Glutamatergic neuron (in vitro differentiated cells): ENCODE measurements at places on chromosomes 4 and X. TPM values are rescaled to one million over a fixed set of nuclear protein-coding genes. Genes with fewer than 3 reads are reported as not detected.
A peak's percentile ranks its signal among the peaks of the same experiment; 100 is the strongest.

- no peak overlapping the region for H3K4me3 ChIP-seq
- peaks cover under 1% of the 10 kb centered on the region for H3K27me3 ChIP-seq
- H3K4me1 ChIP-seq = peaks cover 19% of the 10 kb centered on the region
- no peak overlapping the region for H3K27ac ChIP-seq
- H3K36me3 ChIP-seq = no peaks in the 10 kb centered on the region
These were observed 16.8 kb downstream of the CLNK start for GRCh38 chr4:10667701-10668326.

- H3K27me3 ChIP-seq = no peaks in the 10 kb centered on the region
- peaks cover 20% of the 10 kb centered on the region for H3K4me1 ChIP-seq
- H3K27ac ChIP-seq = peak overlapping the region; percentile 46
- H3K4me3 ChIP-seq = no peak overlapping the region
- H3K36me3 ChIP-seq = no peaks in the 10 kb centered on the region
These were observed 45.6 kb downstream of the EPHA5 start for GRCh38 chr4:65624651-65625050.

DNA sequence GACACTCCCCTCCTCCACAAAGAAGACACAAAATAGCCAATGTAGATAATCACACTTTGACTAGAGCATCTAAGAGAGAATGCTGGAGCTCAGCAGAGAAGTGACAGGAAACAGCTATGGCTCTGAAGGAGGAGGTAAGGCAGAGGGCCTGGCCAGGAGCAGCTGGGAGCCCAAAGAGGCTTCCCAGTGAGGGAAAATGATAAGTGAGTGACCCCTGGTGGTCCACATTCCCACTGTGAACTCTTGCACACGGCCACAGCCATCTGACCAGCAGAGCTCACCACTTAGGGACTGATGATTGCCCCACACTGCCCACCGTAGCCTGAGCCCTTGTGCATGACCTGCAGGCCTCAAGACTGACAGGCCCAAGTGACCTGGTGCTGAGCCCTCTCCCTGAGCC, 162.7 kb upstream of the GALNTL6 start:
- no peak overlapping the region for H3K27ac ChIP-seq
- no peaks in the 10 kb centered on the region for H3K36me3 ChIP-seq
- no peaks in the 10 kb centered on the region for H3K4me1 ChIP-seq
- peak; percentile 50 for DNase-seq
- H3K27me3 ChIP-seq = no peaks in the 10 kb centered on the region

GRCh38 chrX:133609166-133609565, 193.9 kb upstream of the GPC4 start:
- no peaks in the 10 kb centered on the region for H3K27me3 ChIP-seq
- no peak overlapping the region for H3K27ac ChIP-seq
- H3K4me1 ChIP-seq = peaks cover 6% of the 10 kb centered on the region
- no peak overlapping the region for H3K4me3 ChIP-seq

DNA sequence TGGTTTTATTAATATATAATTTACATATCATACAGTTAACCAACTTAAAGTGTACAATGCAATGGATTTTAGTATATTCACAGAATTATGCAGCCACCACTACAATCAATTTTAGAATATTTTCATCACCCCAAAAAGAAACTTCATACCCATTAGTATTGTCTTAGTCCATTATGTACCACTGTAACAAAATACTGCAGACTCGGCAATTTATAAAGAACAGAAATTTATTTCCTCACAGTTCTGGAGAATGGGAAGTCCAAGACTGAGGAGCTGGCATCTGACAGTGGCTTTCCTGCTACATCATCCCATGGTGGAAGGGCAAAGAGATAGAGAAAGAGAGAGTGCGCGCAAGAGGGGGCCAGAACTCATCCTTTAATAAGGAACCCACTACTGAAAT, 8.9 kb upstream of the ZCCHC13 start:
- H3K4me3 ChIP-seq = no peak overlapping the region
- no peak for DNase-seq
- H3K36me3 ChIP-seq = no peaks in the 10 kb centered on the region
- H3K4me1 ChIP-seq = no peaks in the 10 kb centered on the region
- H3K27ac ChIP-seq = no peak overlapping the region

DNA sequence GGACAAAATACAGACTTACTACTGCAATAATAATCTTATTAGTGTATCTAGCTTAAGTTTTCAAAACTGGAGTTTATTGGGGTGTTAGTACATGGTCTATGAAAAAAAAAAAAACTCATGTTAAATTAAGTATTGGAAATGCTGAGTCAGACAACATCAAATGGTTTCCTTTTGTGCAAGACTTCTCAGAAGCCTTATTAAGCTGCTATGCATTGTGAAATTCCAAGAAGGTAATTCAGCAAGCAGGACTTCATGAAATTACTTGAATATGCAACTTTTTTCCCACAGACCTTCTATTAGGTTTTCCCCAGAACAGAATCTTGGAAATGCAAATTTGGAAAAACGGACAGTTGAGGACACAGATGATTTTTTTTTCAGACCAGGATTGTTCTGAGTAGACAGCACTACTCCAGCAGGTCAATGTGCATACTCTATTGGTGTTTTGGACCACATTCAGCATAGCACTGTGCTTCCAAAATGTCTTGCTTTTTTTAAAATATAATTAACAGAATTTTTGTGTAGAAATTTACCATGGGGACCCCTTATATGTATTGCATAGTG, 568.8 kb upstream of the TENM3 start:
- DNase-seq = no peak
- H3K4me3 ChIP-seq = no peak overlapping the region
- no peaks in the 10 kb centered on the region for H3K36me3 ChIP-seq
- no peak overlapping the region for H3K27ac ChIP-seq

DNA sequence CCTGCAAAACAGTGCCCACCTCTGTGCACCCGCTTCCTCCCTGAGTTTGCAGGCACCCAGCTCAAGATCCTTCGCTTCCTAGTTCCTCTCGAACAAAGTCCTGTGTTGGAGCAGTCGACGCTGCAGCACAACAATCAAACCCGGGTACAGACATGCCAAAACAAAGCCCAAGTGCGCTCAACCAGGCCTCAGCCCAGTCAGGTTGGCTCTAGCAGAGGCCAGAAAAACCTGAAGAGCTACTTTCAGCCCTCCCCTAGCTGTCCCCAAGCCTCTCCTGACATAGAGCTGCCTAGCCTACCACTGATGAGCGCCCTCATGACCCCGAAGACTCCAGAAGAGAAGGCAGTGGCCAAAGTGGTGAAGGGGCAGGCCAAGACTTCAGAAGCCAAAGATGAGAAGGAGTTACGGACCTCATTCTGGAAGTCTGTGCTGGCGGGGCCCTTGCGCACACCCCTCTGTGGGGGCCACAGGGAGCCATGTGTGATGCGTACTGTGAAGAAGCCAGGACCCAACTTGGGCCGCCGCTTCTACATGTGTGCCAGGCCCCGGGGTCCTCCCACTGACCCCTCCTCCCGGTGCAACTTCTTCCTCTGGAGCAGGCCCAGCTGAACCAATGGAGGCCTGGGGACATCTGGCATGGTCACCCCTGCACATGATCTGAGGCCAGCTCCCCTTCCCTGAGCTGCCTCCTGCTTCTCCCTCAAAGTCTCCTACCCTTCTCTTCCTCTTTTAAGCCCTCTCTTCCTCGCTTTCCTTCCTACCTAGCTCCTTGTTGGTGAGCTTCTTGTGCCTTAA, 6.9 kb downstream of the APEX2 start:
- no peak overlapping the region for H3K27ac ChIP-seq
- no peaks in the 10 kb centered on the region for H3K27me3 ChIP-seq
- no peaks in the 10 kb centered on the region for H3K36me3 ChIP-seq
- no peak overlapping the region for H3K4me3 ChIP-seq
- H3K4me1 ChIP-seq = no peaks in the 10 kb centered on the region

DNA sequence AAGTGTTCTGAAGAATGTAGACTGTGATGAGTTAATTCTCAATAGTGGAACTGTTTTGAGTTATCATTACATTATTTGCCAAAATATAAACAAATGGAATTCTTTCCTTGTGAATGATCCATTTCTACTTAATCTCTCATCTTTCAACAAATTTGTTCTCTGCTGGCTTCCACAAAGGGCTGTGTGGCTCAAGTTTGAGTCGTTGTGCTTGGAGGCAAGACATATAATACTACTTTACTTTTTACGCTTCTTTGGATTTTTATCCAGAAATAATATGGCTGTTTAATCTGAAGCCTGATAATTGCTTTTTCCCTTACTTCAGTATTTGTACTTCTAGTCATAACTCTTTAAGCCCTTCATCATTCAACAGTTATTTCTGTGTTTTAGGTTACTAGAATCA, 169.5 kb downstream of the ARHGAP10 start:
- H3K27ac ChIP-seq = no peak overlapping the region
- H3K4me1 ChIP-seq = peaks cover 6% of the 10 kb centered on the region
- H3K4me3 ChIP-seq = no peak overlapping the region

DNA sequence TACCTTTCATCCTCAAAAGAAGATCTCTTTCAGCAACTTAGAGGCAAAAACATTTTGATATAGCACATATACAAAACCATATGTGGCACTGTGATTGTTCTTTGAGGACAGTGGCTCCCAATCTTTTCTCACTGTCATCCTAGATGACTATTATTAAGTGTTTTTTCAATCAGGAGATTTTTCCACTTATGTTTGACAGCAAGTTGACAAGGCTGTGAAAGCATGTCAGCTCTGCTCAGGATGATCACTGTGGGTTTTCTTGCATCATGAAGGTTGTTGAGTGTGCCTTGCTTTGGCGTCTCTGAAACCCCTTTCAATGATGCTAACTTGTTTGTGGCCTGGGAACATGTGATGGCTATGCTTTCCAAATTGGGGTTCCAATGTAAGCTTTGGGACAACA, 20.2 kb upstream of the NSUN7 start:
- H3K4me3 ChIP-seq = no peak overlapping the region
- H3K27ac ChIP-seq = no peak overlapping the region
- no peaks in the 10 kb centered on the region for H3K36me3 ChIP-seq
- H3K27me3 ChIP-seq = no peaks in the 10 kb centered on the region

DNA sequence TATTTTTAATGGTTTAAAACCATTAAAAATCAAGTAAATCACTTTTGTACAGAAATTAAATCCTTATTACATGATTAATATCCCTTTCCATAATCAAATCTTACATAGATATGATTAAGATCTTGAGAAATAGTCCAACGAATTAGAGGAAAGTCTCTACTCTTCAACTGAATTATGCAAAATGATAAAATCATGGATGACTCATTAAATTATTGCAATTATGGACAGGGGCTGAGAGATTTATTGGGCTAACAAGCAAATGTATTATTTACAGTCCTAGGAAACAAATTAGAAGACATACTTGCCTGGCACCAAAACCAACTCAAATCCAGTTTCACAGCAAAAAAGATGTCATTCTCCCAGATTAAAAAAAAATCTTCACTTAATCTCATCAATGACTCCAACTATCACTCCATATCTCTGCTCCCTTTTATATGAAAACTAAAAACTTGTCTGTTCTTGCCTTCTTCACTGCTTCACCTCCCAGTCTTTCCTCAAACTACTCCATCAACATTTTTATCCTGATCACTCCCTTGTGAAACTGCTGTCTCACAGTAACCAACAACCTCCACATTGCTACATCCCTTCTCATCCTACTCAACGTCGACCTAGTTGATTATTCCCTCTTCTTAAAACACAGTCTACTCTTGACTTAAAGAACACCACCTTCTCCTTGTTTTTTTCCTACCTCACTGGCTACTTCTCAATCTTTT, 18.4 kb upstream of the DDX60 start:
- H3K36me3 ChIP-seq = no peaks in the 10 kb centered on the region
- H3K27ac ChIP-seq = no peak overlapping the region
- DNase-seq = no peak
- no peak overlapping the region for H3K4me3 ChIP-seq

DNA sequence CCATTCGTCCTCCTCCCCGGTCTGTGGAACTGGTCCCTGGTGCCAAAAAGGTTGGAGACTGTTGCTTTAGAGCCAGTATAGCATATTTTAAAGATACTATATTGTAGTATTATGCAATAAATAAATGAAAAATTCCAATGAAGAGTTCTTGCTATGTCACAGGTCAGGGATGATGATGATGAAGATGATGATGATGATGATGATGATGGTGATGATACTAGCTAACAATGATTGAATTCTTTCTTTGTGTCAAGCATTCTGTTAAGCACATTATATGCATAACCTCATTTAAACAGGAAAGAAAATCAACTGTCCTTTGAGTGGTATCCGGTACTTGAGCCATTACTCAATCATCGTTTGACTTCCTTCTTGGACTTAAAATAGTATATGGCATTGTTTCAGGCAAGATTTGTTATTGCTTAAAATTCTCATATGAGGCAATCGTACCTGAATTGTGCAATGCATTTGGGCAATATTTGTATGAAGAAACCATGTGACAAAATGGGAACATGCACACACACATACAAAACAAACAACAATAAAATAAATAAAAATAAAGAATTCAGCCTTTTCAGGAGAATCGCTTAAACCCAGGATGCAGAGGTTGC, 22.8 kb upstream of the TLR2 start:
- H3K4me3 ChIP-seq = no peak overlapping the region
- peaks cover 11% of the 10 kb centered on the region for H3K36me3 ChIP-seq
- H3K27me3 ChIP-seq = peaks cover 2% of the 10 kb centered on the region
- DNase-seq = no peak

DNA sequence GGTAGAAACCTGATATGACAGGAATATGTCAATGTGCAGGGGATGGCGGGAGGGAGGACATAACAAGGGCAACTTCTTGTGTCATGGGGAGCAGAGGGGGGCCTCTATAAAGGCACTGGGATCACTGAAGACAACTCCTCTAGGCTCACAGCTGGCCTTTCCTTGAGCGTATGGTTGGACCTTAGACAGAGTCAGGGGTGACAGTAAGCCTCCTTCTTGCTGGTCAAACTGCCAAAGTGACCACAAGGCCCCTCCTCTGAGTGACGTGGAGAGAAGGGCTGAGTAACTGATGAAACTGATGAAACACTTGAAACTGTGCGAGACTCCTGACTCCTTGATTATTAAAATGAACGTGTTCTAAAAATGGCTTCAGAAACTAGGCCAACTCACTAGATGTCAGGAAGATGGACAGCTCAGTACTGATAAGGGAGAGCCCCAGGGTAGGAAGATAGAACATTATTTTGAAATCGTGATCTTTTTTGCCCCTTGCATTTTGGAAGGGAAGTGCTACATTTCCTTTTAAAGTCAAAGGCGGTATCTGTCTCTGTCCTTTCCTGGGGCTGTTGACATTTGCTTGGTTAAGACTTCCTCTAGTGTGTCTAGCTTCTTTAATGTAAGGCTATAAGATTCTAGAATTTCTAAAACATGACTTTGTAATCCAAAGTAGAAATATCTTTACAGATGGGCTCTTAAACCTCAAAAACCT, 1.6 kb downstream of the RAB33A start:
- no peaks in the 10 kb centered on the region for H3K36me3 ChIP-seq
- H3K4me1 ChIP-seq = peaks cover 7% of the 10 kb centered on the region
- no peak overlapping the region for H3K27ac ChIP-seq

- no peaks in the 10 kb centered on the region for H3K4me1 ChIP-seq
- DNase-seq = no peak
- no peaks in the 10 kb centered on the region for H3K27me3 ChIP-seq
- no peaks in the 10 kb centered on the region for H3K36me3 ChIP-seq
- no peak overlapping the region for H3K27ac ChIP-seq
- no peak overlapping the region for H3K4me3 ChIP-seq
These were observed 17.0 kb upstream of the SYTL5 start for GRCh38 chrX:37989304-37989703.

GRCh38 chr4:182776376-182777105, 140.6 kb downstream of the DCTD start:
- H3K27me3 ChIP-seq = no peaks in the 10 kb centered on the region
- no peak overlapping the region for H3K27ac ChIP-seq
- no peak for DNase-seq
- peaks cover 5% of the 10 kb centered on the region for H3K36me3 ChIP-seq

VSIG4 gene
- not detected for total RNA-seq

MAGEA4 gene
- total RNA-seq = not detected

RASL11B gene
- 24.8 TPM for total RNA-seq

CLDN34 gene
- total RNA-seq = not detected

LNX1 gene
- total RNA-seq = 0.10 TPM

ASB9 gene
- total RNA-seq = not detected

ZNF718 gene
- total RNA-seq = 10.7 TPM

CYLC1 gene
- not detected for total RNA-seq

MAGEA11 gene
- total RNA-seq = not detected
